ENCODE measurements at places on chromosomes 3 and 15.

DNA sequence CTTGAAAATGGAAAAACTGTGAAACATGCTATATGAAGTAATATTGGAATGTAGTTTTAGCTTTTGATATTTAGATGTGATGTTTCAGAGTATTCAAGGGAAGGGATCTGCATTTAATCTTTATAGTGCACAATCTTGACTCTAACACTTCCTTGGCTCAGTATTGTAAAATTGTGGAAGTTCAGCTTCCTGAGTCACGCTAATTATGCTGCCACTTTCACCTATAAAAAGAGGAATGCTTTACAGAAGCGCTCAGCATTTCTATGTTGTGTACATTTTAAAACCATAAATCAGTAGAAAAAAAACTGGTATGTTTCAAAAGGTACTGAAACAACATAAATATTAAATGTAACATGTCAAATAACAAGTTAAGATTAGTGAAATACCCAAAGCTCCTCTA, 32.6 kb downstream of the SERPINI2 start:
- no peak for DNase-seq

DNA sequence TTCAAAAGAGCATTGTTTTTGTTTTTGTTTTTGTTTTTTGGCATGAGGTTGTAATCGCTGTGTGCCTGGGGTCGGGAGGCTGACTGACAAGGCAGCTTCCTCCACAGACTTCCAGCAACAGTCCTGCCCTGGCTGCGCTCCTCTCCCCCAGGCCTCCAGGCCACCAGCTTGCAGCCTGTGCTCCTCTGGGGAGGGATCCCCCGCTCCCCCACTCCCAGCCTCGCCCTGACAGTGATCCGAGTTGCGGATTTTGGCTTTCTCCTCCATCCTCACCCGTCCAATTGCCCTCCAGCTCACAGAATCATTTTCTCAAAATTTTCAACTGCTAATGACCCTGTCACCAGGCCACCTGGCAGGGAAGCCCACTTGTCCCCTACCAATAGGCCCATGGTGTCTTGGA, 36.5 kb upstream of the PCSK6 start:
- DNase-seq: no peak

- no peak for DNase-seq
These were observed 223.0 kb downstream of the PDZRN3 start for GRCh38 chr3:73401616-73402279.

DNA sequence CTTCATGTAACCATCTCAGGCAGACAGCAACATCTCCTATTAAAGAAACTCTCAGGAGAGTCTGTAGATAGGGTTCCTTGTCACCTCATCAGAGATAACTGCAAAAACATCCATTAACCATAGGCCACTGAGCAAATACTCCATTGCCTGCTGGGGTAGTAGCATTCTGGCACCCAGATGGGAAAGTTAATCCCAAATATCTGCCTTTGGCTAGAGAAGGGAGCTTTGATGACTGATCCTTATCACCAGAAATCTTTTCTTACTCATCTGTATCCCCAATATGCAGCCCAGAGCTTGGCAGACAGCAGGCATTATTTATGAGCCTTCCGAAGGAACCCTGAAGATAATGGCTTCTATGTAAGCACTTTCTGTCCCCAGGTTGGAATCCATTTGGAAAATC, 173.1 kb downstream of the MFSD1 start:
- DNase-seq: no peak

DNA sequence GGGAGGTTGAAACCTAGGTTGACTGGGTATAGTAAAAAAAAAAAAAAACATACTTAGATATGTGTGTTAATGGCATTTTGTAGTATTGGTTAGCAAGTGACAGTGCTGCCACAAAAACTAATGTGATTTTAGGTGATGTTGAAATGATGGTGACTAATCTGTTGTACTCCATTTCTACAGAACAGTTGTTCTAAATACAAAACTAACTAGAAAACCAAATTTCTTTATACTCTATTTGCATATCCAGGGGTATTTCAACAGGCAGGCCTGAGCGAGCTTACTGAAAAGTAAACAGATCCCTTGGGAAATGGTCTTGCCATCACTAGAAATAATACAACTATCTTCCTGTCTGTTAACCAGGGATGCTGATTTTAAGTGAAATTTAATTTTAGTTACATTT, 20.5 kb downstream of the TSC22D2 start:
- DNase-seq: no peak
